ENCODE measurements at places on chromosomes 5 and 9.
A peak's percentile ranks its signal among the peaks of the same experiment; 100 is the strongest.

GRCh38 chr5:91645347-91645746, 262.2 kb upstream of the ARRDC3 start:
- H3K4me1 ChIP-seq, result no peaks in the 10 kb centered on the region
- no peaks in the 10 kb centered on the region for H3K27me3 ChIP-seq
- H3K36me3 ChIP-seq, result no peaks in the 10 kb centered on the region
- H3K27ac ChIP-seq, result no peak overlapping the region

- H3K27me3 ChIP-seq, result peaks cover 3% of the 10 kb centered on the region
- H3K4me1 ChIP-seq, result no peaks in the 10 kb centered on the region
- DNase-seq, result no peak
- H3K36me3 ChIP-seq, result no peaks in the 10 kb centered on the region
- H3K4me3 ChIP-seq, result no peak overlapping the region
Observed at GRCh38 chr5:169012450-169012849, 288.5 kb downstream of the SLIT3 start.

DNA sequence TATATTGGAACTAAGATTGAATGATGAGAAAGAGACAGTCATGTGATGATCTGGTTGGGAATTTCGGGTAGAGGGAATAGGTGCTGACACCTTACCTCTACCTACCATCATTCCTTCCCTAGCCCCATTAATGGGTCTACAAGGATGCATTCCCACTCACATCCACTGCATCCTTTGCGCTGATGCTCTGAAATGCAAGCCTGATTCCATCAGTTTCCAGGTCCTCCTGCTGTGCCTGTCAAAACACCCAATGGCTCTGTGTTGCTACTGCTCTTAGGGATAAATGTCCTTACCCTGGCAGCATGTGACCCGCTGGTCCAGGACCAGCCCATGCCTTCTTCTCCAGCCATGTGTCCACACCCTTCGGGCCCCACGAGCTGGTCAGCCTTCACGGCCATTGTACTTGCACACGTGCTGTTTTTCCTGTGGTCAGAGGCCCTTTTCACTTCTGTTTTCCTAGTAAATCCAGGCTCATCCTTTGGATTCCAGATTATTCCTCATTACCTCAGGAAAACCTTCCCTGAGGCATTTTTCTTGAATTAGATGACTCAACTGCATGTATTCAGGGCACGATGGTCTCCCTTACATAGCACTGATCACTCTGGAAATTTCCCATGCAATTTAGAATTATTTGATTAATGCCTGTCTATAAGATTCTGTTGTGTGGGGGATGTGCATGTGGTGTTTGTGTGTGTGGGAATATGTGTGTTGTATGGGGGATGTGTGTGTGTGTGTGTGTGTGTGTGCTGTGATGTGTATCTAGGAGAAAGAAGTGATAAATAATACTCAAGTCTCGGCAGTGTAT, 185.0 kb downstream of the DIRAS2 start:
- no peak overlapping the region for H3K27ac ChIP-seq
- H3K27me3 ChIP-seq, result peaks cover 6% of the 10 kb centered on the region
- no peak for DNase-seq
- H3K4me3 ChIP-seq, result no peak overlapping the region
- no peaks in the 10 kb centered on the region for H3K36me3 ChIP-seq

DNA sequence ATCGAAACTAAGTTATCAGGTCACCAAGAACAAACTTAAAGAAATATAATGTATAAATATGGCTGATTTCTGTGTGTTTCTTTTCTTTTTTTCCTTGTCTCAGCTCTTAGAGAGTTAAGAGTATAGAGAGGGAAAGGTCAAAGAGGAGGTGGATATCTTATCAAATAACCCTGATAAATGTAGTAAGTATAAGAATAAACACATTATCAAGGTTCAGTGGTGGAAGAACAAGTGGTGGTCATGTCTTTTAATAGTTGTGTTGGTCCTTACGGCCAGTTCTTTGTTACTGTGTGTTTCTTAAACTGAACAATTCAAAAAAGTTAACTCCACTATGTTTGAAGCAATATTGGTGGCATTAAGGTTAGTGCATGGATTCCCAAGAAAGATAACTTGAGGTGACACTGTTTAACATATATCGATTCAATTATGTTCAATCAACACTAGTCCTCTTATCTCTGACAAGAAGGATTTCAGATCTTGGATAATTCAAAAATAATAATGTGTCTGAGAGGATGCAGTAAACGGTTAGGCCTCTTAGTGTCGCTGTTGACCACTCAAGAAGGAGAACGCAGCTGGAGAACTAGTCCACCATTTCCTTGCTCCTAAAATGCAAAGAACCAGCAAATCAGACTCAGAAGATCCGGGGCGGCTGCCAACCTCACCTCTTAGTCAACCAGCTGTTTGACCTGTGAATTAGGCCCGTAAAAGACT, at the start of gene PCDHGA3:
PCDHGA3 (plus strand) TSS at position 588 of the 711 bp plus-strand sequence. CDS start 205 bp downstream, outside the sequence.
- H3K36me3 ChIP-seq, result peaks cover 10% of the 10 kb centered on the region
- peak within 1 kb of the TSS; percentile 55 for H3K4me3 ChIP-seq
- H3K27me3 ChIP-seq, result peaks cover 17% of the 10 kb centered on the region
- no peak within 1 kb of the TSS for H3K27ac ChIP-seq
- peak; percentile 47 for DNase-seq

- no peak within 1 kb of the TSS for H3K4me3 ChIP-seq
- no peaks in the 10 kb centered on the region for H3K4me1 ChIP-seq
- H3K27ac ChIP-seq, result no peak within 1 kb of the TSS
- H3K36me3 ChIP-seq, result no peaks in the 10 kb centered on the region
- DNase-seq, result no peak
Observed at GRCh38 chr5:139795074-139796001, at the start of gene PSD2. Gene PSD2 (plus strand): TSS chr5:139795808. CDS start chr5:139809441, 13,633 bp downstream.

DNA sequence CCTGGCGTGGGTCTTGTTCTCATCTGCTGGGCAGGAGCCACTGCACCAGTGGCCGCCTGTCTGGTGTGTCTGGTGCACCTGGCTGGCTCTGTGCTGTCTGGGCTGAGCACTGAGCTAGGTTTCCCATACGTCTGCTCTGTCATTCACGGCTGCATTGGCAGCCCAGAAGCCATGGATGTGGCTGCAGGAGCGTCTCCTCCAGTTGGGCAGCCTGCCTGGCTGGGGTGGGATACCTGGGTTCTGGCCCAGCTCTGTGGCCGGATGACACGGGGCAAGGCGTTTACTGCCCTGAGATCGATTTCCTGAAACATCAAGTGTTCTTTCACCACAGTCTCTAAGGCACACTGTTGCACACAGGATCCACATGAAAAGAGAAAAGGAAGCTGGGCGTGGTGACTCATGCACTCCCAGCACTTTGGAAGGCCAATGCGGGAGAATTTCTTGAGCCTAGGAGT, 25.5 kb upstream of the SLC25A51 start:
- DNase-seq, result no peak
- no peak overlapping the region for H3K27ac ChIP-seq
- H3K4me3 ChIP-seq, result no peak overlapping the region
- peaks cover 4% of the 10 kb centered on the region for H3K4me1 ChIP-seq

DNA sequence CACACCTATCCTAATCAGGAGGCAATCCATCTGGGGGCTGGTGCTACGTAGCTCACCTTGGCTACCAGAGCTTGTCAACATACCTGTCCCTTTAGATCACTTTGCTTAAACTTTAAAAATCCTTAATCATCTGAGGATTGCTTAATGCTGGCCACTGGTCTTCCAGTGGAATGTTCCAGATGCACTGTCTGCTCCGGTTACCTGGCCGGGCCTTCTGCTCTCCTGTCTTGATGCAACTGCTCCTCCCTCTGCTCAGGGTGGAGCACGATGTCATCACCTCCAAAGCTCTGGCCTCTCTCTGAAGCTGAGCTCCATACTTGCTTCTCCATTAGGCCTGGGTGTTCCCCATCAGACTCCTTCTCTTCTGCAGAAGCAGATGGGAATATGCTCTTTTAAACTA, 106.5 kb upstream of the OTULINL start:
- no peak overlapping the region for H3K27ac ChIP-seq
- H3K27me3 ChIP-seq, result no peaks in the 10 kb centered on the region
- no peak overlapping the region for H3K4me3 ChIP-seq
- no peak for DNase-seq
- peaks cover 7% of the 10 kb centered on the region for H3K4me1 ChIP-seq

DNA sequence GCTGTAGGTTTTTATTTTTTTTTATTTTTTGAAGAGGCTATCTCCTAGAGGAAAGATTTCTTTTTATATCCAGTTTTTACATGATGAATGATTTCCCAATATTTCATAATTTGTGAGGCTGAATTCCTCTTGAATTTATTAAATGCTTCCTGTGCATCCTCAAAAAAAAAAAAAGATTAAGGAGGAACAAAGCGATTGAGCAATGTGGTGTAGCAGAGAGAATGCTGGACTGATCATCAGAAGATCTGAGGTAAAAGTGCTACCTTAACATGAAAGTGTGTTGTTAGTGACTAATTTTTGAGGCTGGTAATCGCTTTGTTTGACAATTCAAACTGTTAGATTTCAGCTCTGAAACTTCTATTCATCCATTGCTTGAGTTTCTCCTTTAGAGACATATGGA, 125.1 kb downstream of the ESM1 start:
- no peaks in the 10 kb centered on the region for H3K4me1 ChIP-seq
- H3K36me3 ChIP-seq, result peaks cover 5% of the 10 kb centered on the region
- H3K27ac ChIP-seq, result no peak overlapping the region
- H3K4me3 ChIP-seq, result no peak overlapping the region
- peaks cover 29% of the 10 kb centered on the region for H3K27me3 ChIP-seq

- H3K4me1 ChIP-seq, result no peaks in the 10 kb centered on the region
- DNase-seq, result no peak
- no peak overlapping the region for H3K27ac ChIP-seq
- no peak overlapping the region for H3K4me3 ChIP-seq
- H3K27me3 ChIP-seq, result no peaks in the 10 kb centered on the region
Observed at GRCh38 chr5:8079056-8079455, 210.1 kb downstream of the MTRR start.

- H3K4me3 ChIP-seq, result no peak overlapping the region
- DNase-seq, result no peak
- no peaks in the 10 kb centered on the region for H3K27me3 ChIP-seq
- no peak overlapping the region for H3K27ac ChIP-seq
- H3K36me3 ChIP-seq, result no peaks in the 10 kb centered on the region
Observed at GRCh38 chr5:102596951-102597350, 98.2 kb upstream of the SLCO6A1 start.

GRCh38 chr5:91487420-91487819, 104.3 kb upstream of the ARRDC3 start:
- no peaks in the 10 kb centered on the region for H3K36me3 ChIP-seq
- H3K27ac ChIP-seq, result no peak overlapping the region
- peaks cover 3% of the 10 kb centered on the region for H3K4me1 ChIP-seq
- H3K4me3 ChIP-seq, result no peak overlapping the region
- peaks cover 2% of the 10 kb centered on the region for H3K27me3 ChIP-seq

DNA sequence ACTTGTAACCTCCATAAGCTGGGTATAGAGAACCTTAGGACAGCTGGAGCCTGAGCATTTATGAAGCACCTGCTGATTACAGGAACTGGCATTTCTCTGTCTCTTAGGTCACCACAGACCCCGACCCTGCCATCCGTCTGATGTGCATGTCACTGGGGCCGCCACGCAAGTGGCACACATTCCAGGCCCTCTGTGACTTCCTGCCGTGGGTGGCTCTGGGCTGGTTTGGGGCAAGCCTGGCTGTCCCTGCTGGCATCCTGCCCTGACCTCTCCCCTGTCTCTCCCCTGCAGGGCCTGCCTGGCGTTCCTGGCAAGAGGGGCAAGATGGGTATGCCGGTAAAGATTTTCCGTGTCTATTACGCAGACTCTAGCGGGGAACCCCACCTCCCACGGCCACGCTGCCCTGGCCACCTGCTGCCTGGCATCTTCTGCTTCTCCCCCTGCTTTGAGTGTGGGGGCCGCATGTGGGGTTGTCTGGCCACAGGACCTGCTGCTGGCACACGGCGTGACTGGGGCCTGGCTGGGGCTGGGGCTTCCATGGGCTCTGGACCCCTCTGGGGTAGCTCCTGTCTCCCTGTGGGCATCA, 55.4 kb downstream of the COL27A1 start:
- H3K4me1 ChIP-seq, result no peaks in the 10 kb centered on the region
- H3K36me3 ChIP-seq, result no peaks in the 10 kb centered on the region
- H3K27ac ChIP-seq, result no peak overlapping the region
- no peak for DNase-seq

GRCh38 chr5:14996997-14997396, 125.4 kb upstream of the ANKH start:
- peaks cover 6% of the 10 kb centered on the region for H3K36me3 ChIP-seq
- H3K4me1 ChIP-seq, result peaks cover 36% of the 10 kb centered on the region
- H3K27me3 ChIP-seq, result peaks cover 11% of the 10 kb centered on the region
- no peak overlapping the region for H3K4me3 ChIP-seq

GRCh38 chr5:147752666-147753290, 29.8 kb downstream of the JAKMIP2 start:
- H3K4me3 ChIP-seq, result no peak overlapping the region
- H3K27ac ChIP-seq, result no peak overlapping the region
- no peaks in the 10 kb centered on the region for H3K27me3 ChIP-seq
- DNase-seq, result no peak

- peaks cover 56% of the 10 kb centered on the region for H3K27me3 ChIP-seq
- no peak for DNase-seq
- peak overlapping the region; percentile 69 for H3K4me3 ChIP-seq
- no peaks in the 10 kb centered on the region for H3K36me3 ChIP-seq
- H3K4me1 ChIP-seq, result peaks cover 72% of the 10 kb centered on the region
Observed at GRCh38 chr5:139649082-139649991, 1.2 kb downstream of the CXXC5 start.

DNA sequence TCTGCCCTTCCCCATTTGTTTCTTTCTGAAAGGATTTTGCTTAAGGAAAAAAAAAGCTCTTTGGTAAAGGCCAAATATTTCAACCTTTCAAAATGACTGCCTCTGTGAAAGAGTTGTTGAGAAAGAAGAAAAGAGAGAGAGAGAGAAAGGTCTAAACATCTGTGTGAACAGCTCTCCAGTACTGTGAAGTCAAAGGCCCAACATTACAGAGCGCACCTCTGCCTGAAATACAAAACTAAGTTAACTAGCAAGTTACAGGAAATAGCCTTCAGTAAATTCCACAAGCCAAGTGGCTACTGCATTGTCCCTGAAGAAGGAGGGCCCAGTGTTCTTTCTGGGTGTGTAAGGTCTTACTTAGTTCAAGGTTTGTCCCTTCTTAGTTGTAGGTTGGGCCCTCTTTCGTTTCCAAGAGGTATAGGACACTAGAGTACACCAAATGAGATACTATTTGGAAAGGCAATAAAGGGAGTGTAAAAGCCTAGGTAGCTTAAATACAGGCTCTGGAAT, 104.4 kb downstream of the THBS4 start:
- no peak for DNase-seq
- H3K27me3 ChIP-seq, result no peaks in the 10 kb centered on the region
- peaks cover 76% of the 10 kb centered on the region for H3K4me1 ChIP-seq
- H3K27ac ChIP-seq, result peak overlapping the region; percentile 54
- H3K4me3 ChIP-seq, result no peak overlapping the region

Measured in activated CD8-positive, alpha-beta T cell treated with anti-CD3 and anti-CD28 coated beads, Interleukin-2, amount 10 ng/mL, durations not matched to agents 7 days and 5 days (primary cell).